Activated naive CD8-positive, alpha-beta T cell treated with anti-CD3 and anti-CD28 coated beads, Interleukin-2, amount 50 U/mL, for 16 hours (primary cell): ENCODE measurements at places on chromosomes 1 and 21.
A peak's percentile ranks its signal among the peaks of the same experiment; 100 is the strongest.

GRCh38 chr1:45682942-45683341, 3.4 kb downstream of the GPBP1L1 start:
- DNase-seq, result no peak

DNA sequence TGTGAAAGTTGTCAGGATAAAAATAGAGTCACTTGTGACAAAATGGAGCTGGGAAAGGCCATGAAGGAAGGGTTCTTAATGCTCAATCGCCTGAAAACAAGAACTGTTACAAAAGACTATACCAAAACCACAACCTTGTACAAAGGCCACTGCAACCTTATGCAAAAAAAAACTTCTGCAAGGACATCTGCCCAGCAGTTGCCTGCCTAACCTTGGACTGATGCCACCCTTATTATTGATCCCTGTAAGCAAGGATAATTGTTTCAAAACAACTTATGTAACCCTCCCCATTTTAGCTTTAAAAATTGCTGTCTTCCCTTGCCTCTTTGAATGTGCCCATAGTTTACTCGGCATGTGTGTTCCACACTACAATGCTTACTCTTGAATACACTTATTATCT, 5.7 kb downstream of the ALG14 start:
- no peak for DNase-seq

DNA sequence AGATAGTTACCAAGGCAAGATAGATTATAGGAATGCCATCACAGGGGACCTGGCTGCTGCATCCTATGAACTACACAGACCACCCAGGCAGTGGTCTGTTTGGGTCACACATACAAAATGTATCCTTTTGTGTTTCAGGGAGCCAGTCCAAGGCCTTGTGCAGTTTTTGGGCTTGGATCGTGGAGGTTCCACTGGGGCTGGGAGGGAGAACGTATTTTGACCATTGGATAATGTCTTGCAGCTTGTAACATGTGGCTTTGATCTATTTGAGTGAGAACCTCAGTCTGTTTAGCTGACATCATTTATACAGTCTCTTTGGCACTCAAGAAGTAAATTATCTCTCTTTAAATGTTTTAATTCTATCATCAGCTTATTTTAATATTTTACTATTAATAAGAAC, 147.3 kb downstream of the DUSP10 start:
- DNase-seq, result no peak

DNA sequence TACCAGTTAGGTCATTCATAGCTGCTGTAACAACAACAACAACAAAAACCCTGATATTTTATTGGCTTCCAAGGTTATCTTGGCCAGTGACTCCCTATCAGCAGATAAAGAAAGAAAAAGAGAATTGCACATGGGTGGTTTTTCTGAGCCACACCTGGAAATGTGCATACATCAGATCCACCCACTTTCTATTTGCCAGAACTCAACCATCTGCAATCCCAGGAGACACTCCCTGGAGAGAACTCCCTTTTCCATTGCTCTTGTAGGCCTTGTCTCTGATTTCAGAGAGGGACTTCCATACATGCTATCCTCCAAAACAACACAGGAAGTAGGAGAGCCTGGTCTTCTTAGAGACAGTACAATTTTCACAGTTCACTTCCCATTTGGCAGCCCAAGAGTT, 74.9 kb upstream of the ZC3H11B start:
- no peak for DNase-seq

DNA sequence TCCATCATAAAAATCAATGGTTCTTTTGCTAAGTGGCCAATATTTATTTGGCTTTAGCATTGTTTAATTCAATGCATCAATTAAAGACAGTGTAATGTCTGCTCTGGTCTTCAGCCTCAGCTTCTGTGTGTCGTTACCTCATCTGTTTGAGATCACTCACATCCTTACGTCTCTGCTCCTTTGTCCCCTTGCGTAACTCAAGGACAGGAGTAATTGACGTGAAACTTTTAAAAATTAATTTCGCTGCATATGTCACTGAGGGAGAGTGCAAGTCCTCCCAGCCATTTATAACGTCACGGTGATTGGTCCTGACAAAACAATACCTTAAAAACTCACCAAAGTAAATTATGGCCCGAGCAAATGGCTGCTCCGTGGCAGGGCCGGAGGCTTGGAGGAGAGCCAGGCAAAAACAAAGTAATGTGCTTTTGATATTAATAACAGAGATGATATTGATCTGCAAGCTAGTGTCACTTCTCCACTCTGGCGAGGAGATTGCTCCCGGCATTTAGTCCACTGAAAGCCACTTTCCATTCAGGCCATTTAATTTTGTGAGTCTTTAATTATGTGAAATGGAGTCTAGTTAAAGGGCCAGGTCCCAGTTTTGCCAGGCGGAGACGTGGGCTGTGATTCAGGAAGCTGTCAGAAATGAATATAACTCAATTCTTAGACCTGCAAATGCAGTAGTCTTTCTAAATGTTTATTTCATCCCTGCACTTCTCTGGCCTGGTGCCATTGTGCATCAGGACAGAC, 150.9 kb upstream of the POU3F1 start:
- no peak for DNase-seq

DNA sequence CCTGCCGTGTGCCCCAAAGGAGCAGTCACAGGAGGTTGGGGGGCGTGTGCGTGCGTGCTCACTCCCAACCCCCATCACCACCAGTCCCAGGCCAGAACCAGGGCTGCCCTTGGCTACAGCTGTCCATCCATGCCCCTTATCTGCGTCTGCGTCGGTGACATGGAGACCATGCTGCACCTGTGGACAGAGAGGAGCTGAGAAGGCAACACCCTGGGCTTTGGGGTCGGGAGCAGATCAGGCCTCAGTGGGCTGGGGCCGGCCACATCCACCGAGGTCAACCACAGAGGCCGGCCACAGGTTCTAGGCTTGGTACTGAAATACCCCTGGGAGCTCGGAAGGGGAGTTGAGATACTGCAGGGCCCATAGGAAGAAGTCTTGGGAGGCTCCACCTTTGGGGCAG, 23.5 kb downstream of the COL6A1 start:
- DNase-seq, result no peak

DNA sequence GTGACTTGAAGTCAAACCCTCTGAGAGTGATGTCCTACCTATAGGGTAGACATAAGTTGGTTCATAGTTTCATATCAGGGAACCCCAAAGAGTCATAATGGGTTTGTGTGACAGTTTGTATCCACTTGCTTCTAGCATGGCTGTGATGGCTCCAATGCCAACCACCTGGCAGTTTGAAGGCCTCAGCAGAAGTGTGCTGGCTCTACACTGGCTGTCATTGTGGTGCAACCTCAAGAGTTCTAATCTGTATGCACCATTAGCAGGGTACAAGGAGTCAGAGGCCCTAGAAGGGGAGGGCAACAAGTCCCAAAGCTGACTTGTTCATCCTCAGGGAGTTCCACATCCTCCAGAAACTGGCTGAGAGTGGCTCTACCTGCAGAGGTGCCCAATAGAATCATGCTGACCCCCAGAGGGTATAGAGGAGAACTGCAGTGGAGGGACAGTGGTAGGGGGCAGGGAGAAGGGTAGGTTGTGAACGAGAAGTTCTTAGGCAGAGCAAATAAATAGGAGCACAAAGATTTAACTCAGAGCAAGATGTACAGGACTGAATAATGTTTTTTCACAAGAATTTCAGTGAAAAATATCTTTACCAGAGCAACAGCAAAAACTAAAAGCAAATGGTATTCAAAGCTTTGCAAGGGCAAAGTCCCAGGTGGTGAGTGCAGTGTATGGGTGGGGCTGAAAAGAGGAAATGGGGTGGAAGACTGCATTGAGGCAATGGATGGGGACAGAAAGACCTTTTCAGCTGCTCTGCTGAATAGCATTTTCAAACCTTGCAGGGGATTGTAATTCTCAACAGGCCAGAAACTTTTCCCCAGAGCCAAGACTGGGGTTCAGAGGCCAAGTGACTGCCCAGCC, 3.2 kb downstream of the FCRL2 start:
- DNase-seq, result no peak

DNA sequence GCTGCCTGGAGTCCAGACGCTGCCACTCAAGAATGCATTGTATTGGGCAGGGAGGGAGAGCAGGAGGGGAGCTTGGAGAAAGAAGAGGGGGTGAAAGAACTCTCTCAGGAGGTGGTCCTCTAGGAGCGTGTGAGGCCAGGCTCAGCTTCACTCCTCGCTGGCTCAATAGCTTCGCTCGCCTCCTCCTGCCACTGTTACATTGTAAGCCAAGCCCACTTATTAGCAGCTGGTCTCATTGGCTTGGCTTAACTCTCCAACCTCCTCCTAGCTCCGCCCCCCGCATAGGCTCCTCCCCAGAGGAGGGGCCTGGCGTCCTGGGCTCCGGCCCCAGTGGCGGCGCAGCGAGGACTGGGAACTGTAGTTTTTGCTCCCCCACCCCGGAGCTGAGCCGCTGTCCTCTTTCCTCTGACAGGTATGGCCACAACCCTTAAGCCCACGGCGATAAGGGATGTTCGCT, at the start of gene KCNN3:
Gene KCNN3 (minus strand): TSS at position 167 of the 457 bp plus-strand sequence. CDS start 317 bp downstream, outside the sequence.
- peak; percentile 55 for DNase-seq

DNA sequence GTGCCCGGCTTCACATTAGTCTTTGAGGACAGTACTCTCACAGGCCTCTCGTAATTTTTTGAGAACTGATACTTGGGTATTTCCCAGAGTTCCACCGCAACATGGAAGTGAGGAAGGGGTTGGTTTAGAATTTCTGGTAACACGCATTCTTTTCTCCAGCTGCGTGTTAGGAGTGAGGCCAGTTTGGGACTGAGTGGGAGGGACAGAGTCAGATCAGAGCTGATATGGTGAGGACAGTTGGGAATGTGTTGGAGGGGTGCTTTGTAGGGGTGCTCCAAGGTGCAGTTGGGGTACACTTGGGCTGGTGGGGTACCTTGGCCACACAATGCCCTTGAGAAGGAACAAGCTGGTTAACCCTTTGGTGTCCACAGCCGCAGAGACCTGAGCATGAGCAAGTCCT, 6.7 kb downstream of the FBXO6 start:
- DNase-seq, result no peak
